Esophagus muscularis mucosa (tissue), 4 donors: ENCODE measurements at places on chromosomes 5 and 9.

DNA sequence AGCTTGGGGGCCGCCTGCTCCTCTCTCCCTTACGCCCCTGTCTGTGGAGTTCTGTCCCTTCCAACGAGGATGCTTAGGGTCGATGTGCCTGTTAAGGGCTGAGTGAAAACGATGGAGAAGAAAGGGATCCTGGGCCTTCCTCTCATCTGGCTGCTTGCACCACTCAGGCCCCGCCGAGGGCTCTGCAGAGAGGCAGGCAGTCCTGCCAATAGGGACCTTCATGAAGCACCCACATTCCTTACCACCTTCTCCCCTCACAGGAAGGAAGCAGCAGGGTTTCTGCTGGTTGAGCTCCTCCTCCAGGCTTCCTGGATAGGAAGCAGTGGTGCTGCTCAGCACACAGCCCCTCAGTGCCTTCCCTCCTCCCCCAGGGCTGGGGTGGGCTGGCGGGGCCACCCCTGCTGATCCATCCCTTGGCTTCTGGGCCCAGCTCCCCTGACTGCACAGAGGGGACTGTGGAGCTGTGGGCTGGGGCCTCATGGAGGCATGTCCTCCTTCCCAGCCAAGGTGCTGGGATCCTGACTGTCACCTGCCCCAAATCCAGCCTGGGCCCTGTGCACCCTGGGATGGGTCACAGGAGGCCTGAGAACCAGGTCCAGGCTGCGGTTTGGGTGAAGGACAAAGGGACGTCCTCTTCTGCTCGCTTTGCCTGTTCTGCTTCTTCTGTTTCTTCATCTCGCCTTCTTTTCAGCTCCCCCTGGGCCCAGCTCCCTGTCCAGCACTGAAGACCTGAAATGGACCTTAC is 50.5 kb downstream of the AHRR start:
- H3K4me3 ChIP-seq: no peak overlapping the region
- DNase-seq: peak; percentile 83
- no peak overlapping the region for H3K27ac ChIP-seq
- H3K27me3 ChIP-seq: no peaks in the 10 kb centered on the region
- H3K4me1 ChIP-seq: peaks cover 26% of the 10 kb centered on the region

DNA sequence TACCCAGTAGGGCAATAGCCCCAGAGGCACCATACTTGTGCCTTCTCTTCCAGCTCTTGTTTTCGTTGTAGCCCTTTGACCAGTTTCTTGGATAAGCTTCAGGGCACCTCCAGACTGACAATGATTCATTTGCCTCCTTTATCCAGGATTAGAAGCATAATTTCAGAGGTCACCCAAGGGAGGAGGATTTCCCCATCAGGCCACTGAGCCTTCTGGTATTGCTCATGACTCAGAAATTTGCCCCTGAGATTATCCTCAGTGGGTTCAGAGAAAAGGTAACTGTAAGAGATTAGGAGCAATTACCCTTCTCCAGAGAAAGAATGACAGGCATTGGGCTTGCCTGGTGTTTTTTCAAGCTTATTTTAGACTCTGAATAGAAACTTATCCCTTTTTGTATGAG is 147.9 kb downstream of the MSX2 start:
- DNase-seq: no peak
- H3K36me3 ChIP-seq: no peaks in the 10 kb centered on the region
- no peaks in the 10 kb centered on the region for H3K27me3 ChIP-seq

DNA sequence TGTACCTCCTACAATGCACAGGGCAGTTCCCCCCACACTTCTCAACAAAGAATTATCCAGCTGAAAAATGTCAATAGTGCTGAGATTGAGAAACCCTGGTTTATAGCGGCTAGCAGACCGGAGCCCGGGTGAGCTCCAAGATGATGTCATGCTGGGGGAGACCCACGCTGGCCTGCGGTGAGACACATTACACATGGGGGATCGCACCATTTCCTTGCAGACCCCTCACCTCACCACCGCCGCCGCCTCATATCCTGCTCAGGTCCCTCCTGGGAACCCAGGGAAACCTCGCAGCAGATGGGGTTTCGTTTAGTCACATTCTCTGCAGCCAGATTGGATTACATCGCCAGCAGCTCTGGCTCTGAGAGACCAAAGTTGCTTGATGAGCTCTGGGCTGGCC is 14.7 kb upstream of the TNC start:
- no peaks in the 10 kb centered on the region for H3K36me3 ChIP-seq
- DNase-seq: no peak
- H3K27ac ChIP-seq: no peak overlapping the region
- H3K4me1 ChIP-seq: peaks cover 11% of the 10 kb centered on the region
- H3K4me3 ChIP-seq: no peak overlapping the region

DNA sequence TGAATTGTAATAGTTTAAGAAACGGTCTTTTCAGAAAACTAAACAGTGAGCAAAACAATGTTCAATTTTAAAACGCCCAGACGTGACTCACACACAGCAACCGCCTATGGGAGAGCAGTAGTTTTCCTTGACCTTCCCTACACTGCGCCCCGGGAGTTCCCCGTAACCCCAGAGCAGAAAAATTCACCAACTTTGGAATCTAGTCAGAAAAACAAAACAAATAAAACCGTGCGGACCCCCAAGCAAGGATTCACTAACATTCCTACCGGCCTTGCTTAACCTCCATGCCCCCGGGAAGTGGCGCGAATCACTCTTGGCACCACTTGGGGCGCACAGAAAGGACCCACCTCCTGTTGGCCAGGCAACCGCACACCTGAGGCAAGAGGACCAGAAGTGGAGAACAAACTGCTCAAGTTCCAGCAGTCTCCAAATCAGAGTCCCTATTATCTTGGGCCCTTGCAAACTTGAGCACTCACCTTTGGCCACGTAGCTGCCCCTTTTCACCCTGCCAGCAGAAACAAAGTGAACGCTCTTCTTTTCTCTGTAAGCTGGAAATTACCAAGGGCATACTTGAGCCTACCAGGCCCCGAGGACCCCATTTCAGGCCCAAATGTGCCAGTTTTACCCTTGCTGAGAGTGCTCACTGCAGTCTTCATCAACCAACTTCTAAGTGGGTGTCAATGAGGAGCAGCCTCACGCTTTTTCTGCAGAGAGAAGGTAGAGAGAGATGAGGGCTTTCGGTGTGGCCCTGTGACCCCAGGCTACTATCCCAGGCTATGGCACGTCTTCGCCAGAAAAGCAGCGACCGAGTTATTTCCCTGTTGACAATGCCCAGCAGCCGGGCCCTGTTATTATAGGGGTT is 189.7 kb downstream of the MEF2C start:
- H3K36me3 ChIP-seq: no peaks in the 10 kb centered on the region
- H3K4me3 ChIP-seq: no peak overlapping the region
- H3K27ac ChIP-seq: no peak overlapping the region
